Stimulated activated CD4-positive, alpha-beta T cell treated with anti-CD3 and anti-CD28 coated beads, Interleukin-4, amount 100 ng/mL, for 24 hours (primary cell): ENCODE measurements at places on chromosomes 7 and 10.

- no peak for DNase-seq
Measured at GRCh38 chr10:44478040-44478439, 93.1 kb upstream of the CXCL12 start.

DNA sequence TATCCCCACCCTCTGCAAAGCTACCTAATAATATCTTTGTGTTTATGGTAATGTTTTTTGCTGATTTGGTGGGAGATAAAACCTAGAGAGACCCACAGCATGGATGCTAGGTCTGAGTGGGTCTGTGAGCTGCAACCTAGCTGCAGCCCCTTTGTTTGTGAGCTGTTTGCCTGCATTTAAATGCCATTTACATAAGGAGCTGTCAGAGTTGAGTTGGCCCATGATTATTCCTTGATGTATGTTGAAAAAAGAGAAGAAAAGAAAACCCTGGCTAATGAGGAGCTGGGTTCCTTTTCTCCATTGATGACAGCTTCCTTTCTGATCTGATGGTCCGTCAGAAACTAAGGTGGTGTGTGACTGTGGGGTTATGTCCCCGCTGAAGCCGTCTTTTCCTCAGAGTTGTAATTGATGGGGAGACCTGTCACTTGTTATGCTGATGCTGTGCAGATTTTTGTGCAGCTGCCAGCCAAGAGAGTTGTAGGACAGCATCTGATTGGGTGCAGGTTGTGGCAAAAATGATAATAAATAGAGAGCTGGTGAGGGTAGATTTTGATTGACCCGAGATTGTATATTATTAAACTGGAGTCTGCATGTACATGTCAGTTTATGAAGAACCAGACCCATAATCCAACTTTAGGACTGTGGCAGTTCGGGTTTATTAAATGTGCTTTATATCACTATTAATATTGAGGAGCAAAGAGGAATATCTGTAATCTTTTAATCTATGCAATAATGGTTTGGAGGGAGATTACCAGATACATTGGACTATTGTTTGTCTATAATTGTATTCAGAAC is 219.8 kb downstream of the AUTS2 start:
- DNase-seq, result no peak

DNA sequence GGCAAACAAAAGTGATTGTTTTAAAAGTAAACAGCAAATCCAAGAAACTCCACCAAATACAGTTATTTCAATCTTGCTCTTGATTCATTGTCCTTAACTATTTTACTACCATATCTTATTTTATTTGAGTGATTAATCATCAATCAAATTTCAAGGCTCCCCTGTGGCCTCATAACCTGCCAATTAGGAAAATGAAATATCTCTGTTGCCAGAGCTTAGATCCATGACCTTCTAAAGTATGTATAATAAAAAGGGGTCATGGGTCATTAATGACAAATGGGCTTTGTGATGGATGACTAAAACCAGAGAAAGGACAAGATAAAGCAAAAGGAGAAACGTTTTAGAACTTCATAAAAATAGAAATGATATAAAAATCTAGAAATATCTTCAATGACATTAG is 28.5 kb downstream of the NRCAM start:
- no peak for DNase-seq

DNA sequence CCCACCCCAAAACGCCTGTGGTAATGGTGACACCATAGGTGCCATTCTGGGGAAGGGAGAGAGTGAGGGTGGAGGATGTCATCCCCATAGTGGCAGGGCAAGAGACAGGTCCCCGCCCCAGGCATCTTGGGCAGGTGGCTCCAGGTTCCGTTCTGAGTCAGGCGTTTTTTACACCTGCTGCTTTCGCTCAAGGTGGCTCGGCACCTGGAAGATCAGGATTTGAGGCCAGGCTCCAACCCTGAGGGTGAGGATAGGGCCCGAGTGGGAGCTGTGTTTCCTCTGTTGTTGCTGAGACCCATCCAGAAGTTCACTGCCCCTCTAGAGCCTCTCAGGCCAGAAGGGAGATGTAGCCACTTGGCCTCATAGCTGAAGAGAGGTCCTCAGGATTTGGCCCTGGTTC is 36.6 kb upstream of the DUSP5 start:
- no peak for DNase-seq

GRCh38 chr7:43528576-43529354 is 54.1 kb upstream of the STK17A start:
- DNase-seq, result no peak

DNA sequence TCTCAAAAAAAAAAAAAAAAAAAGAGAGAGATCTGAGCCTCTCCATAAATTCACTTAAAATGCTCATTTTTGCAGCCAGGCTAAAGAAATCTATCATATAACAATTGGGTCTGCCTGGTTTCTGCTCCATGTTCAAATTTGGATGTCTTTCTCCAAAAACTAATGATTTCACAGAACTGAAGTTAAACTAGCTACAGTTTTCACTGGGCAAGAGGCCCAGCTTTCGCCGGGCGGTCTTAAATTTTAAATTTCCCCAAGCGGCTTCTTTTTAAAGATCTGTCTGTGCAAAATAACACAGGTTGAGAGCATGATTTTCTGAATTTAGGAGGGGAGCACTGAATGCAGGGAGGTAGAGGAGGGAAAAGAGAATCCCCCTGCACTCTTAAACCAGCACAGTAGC is 603.4 kb downstream of the KCNMA1 start:
- no peak for DNase-seq

DNA sequence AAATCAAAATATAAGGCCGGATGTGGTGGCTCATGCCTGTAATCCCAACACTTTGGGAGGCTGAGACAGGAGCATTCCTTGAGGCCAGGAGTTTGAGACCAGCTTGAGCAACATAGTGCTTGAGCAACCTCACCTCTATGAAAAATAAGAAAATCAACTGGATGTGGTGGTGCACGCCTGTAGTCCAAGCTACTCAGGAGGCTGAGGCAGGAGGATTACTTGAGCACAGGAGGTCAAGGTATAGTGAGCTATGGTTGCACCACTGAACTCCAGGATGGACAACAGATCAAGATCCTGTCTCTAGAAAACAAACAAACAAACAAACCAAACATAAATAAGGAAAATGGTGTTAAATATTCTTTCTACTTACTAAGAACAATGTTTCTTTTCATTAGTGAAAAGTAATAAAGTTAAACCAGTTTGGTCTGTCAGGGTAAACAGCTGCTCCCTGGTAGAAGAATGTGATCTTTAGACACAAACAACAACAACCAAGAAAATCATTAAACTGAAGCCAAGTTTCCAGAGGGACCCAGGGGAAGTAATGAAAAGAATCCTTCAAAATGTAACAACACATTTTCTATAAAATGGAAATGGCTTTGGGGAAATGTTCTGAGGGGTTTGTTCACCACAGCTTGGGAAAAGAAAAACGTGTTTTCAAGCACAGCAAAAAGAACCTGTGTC is 17.5 kb upstream of the BAG3 start:
- DNase-seq, result no peak

- DNase-seq, result no peak
Measured at GRCh38 chr7:111878785-111879184, 316.5 kb upstream of the IMMP2L start.

DNA sequence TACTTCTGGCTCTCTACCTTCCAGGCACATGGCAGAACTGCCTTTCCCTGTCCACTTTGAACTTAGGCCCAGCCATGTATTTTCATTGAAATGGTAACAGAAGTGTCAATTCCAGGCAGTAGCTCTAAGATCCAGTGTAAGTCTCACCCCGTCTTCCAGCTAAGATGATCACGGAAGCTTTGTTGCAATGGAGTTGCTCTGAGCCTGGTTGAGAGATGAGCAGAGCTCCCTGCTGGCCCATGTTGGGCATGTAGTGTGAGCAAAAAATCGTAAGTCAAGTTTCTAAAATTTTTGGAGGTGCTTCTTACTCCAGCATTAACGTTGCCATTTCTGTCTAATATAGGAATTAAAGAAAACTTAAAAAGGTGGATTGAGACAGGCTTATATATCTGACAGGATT is 274.4 kb downstream of the IPMK start:
- DNase-seq, result no peak

DNA sequence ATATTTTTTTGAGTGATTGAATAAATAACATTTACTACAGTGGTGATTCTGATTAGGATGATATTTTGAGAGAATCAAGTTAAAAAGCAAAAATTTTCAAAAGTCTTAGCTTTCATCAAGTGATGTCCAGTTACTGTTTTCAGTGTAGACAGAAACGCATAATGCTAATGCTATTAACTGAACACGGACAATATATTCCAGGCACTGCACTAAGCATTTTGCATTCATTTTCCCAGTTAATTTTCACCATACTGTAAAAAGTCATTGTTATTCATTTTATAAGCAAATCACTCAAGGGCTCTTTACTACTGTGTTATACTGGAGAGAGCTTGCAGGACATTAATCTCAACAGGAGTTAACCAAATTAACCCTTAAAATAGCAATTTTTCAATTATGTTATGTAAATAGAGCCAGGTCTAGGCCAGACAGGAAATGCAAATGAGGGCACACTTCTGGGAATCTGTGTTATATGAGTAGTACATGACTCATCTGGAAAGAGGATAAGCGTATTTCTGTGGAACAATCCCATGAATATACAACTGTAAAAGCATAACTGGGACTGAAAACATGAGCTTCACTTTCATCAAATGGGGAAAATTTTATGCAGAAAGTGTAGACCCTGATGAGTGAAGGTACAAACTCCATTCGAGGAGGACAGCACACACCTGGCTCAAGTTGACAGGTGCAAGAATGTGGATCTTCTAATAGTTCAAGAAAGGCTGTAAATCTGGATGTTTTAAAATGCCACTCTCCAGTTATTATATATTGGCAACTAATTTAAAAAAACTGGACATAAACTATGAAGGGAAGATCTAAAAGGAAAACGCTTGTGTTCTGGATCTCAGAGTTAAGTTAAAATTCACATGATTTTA is 75.4 kb downstream of the ANK3 start:
- no peak for DNase-seq

GRCh38 chr10:12975266-12975665 is 26.2 kb downstream of the CCDC3 start:
- no peak for DNase-seq

GRCh38 chr10:4041635-4042034 is 256.6 kb upstream of the KLF6 start:
- no peak for DNase-seq

DNA sequence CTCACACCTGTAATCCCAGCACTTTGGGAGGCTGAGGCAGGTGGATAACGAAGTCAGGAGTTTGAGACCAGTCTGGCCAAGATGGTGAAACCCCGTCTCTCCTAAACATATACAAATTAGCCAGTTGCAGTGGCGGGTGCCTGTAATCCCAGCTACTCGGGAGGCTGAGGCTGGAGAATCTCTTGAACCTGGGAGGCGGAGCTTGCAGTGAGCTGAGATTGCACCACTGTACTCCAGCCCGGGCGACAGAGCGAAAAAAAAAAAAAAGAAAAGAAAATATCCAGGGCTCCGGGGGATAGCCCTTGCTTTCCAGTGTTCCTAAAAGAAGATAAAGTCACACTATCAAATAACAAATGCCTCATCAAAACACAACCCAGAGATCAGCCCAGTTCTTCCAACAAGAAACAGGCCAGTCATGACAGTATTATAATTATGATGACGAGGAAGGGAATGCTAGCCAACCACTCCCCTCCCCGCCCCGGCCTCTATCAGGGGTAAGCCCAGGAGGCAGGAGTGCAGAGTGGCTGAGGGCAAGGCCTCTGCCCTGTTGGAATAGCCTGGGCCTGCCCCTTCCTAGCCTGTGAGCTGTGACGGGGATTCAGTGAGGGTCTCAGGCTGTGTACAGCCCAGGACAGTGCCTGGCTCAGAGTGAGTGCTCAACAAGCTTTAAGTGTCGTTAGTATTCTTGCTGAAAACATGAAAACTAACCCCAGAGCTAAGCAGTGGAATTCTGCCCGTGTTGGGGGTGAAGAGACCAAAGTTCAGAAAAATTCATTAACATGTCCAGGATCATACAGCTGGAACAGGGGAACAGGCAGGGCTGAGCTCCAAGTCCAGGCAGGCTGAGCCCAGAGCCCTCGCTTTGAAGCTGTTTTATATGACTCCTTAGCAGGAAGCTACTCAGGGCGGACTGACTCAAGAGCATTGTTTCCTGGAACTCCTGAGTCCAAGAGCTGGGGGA is 54.3 kb downstream of the FAM241B start:
- DNase-seq, result no peak

GRCh38 chr7:19958309-19958896 is 185.0 kb upstream of the TMEM196 start:
- DNase-seq, result no peak

DNA sequence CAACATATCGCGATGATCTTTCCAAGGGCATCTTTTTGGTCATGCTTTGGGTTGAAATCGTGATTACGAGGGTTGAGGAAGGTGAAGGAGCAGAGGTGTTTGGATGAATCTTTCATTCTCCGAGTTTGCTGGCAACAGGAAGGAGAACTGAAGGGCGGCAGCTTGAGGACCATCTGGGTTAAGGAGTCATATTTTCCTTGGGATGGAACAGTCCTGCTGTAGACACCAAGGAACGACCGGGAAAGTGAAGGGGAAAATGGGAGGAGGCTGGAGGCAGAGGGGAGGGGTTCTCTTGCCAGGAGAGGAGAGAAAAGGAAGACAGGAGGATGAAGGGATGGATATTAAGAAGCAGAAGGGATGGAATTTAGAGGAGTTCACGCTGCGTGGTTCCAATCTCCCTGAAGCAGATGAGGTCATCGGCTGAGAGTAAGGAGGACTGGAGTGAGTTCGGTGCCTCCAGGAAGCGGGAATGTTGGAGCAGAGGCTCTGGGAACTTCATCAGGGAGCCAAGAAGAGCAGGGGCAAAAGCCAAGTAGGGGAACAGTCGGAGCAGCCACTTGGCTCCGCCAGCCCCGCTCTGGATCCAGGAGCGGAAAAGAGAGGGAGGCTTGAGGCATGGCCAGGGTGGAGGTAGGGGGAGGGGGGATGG is 116.6 kb upstream of the GALNT17 start:
- no peak for DNase-seq

- no peak for DNase-seq
Measured at GRCh38 chr10:28600056-28600455, 67.1 kb downstream of the WAC start.

- no peak for DNase-seq
Measured at GRCh38 chr10:21953585-21954057, 49.9 kb downstream of the DNAJC1 start.

- no peak for DNase-seq
Measured at GRCh38 chr7:5302577-5302976, 19.8 kb downstream of the SLC29A4 start.

DNA sequence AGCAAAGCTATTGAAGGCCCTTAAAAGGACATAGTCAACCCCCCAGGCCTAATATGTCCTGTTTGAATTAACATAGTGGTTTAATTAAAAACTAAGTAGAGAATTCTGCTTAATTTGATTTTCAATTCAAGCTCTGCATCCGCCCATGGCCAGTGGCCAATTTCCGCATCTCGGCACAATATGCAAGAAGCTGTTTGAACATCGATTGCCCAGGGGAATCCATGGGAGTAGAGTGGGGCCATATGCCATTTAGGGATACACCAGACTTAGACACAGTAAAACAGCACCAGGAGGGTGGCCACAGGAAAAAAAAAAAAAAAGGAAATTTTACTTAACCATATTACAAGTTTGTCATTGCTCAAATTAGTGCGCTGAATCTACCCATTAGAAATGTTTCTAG is 100.4 kb downstream of the LMBR1 start:
- DNase-seq, result no peak

DNA sequence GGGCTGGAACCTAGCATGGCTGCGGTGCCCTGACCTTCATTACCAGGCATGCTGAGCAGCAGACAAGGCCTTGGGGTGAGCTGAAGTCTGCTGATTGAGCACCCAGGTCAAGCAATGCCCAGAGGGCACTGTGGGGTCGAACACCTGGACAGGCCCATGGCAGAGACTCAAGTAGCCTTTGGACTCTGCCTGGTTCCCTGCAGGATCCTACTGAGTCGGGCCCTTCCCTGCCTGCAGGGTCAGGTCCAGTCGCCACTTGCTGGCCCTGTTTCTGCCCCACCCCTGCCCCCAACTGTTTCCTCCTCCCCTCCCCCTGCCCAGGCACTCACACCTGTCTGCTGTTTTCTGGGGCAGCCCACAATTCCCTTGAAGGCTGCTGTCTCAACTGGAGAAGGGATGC is 483.2 kb upstream of the MKI67 start:
- no peak for DNase-seq
